ENCODE measurements at places on chromosomes 1 and 21.
A peak's percentile ranks its signal among the peaks of the same experiment; 100 is the strongest.

- no peak for DNase-seq
Observed at GRCh38 chr1:23111600-23112535, 56.8 kb downstream of the LUZP1 start.

- no peak for DNase-seq
Observed at GRCh38 chr1:41927118-41927517, 8.4 kb upstream of the HIVEP3 start.

- DNase-seq: no peak
Observed at GRCh38 chr1:36539526-36539925, 56.8 kb upstream of the CSF3R start.

DNA sequence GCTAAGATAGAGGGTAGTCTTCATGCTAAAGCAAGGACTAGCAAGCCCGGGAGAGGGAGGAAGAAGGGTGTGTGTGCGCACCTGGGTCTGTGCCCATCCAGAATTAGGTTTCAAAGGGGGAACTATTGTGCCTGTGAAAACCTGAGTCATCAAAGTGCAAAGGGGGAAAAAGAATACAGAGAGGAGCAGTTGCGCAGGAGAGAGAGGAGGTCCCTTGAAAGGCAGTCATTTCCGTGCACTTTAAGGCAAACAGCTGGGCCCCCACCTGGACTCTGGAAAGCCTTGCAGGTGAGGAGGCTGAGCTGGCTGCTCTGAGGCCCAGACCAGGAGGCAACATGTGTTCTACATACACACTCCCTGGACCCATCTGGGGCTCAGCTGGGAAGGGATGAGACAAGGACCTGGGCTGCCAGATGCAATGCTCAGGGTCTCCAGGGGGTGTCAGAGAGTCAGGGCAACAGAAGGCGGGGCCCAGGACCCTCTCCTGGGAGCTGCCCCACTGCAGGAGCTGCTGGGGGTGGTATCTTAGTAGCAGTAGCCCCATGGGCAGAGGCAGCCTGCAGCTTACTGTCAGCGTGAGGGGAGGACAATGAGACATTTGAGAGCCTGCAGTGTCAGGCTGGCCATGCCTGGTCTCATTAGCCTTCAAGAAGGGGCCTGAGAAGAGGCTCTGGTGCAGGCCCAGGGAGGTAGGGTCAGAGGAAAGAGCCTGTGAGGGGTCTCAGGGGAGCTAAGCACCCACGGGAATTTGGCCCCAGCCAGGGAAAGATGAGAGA is 14.3 kb downstream of the PROK1 start:
- DNase-seq: no peak

DNA sequence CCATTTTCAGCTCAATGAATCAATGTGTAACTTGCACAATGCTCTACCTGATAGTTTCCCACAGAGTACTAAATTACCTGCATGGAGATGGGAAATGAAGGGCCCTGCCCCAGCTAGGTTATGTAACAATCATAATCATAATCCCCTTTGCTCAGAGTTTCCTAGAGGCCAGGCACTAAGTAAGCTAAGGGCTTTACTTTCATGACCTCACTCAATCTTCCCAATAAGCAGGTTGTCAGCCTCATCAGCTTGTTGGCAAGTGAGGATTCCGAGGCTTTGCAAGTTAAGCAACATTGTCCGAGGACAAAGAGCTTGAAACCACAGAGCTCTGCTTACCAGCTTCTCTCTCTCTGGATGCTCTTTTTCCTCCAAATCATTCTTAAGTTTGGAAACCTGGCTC is 64.1 kb upstream of the NTPCR start:
- no peak for DNase-seq

DNA sequence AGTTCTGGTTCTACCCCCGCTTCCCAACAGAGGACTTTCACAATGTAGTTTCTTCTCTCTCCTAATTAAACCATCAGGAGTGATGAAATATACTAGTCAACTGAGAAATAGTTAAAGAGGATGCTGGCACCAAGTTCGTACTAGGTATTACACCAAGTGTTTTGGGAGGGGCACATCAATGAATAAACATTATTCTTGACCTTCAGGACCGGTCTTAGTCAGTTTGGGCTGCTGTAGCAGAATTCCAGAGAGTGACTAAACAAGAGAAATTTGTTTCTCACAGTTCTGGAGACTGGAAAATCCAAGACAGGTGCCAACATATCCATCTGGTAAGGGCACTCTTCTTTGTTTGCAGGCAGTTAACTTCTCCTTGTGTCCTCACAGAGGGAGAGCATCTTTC is 103.8 kb downstream of the SPATA17 start:
- DNase-seq: no peak

- no peak for DNase-seq
Observed at GRCh38 chr1:224456637-224456953, 22.0 kb upstream of the WDR26 start.

GRCh38 chr1:1966071-1966740 is 37.4 kb downstream of the CFAP74 start:
- DNase-seq: no peak

GRCh38 chr1:23930861-23931490 is 17.8 kb upstream of the CNR2 start:
- no peak for DNase-seq

- peak; percentile 15 for DNase-seq
Observed at GRCh38 chr1:25727635-25728286, 72.2 kb upstream of the SELENON start.

DNA sequence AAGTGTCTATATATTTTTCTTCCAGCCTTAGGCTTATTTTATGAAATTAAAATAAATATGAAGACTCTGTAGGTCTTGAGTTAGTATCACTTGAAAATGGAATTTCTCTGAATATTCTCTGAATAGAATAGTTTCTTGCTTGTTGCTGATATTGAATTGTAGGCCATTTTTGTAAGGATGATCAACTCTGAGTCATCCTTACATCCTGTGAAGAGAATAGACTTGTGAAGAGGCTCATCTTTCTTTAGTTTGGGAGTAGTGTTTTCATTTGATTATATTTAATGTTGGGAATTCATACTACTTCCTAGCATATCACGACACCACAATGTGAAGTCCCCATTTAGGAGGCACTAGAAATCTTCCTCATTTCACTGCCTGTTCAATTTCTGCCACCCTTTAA is 27.5 kb upstream of the CD1D start:
- no peak for DNase-seq

DNA sequence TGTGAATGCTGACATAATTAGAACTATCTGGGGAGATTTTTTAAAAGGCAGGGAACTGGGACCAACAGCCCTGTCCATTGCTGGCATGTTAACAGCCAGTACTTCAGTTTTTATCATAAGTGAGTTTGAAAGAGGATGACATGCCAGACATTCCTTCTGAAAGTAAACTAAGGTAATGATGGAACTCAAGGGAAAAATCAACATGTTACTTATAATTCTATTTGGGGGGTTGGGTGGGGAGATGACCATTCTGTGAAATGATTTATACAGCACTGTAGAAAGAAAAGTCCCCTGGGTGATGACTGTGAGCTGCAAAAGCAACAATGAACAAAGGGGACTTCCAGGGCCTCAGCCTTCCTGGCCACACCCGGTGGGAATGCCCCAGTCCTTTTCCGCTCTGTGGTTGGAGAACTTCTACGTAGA is 5.4 kb upstream of the LAMC2 start:
- no peak for DNase-seq

DNA sequence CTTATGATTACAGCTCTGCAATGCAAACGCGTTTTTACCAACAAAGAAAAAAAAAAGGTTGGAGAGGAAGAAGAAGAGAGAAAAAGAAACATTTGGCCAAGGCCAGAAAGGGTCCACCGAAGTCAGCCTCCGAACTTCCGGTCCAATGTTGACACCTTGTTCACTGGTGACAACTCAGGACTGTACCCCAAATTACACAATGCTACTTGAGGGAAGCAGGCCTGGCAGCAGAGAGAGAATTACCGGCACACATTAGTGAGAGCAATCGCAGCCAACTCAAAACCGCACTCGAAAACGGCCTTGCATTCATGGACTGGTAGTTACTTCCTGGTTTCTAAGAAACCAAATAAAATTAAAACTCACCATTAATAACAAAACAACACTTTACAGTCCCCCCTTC is 652.5 kb downstream of the KIF26B start:
- DNase-seq: peak; percentile 70

DNA sequence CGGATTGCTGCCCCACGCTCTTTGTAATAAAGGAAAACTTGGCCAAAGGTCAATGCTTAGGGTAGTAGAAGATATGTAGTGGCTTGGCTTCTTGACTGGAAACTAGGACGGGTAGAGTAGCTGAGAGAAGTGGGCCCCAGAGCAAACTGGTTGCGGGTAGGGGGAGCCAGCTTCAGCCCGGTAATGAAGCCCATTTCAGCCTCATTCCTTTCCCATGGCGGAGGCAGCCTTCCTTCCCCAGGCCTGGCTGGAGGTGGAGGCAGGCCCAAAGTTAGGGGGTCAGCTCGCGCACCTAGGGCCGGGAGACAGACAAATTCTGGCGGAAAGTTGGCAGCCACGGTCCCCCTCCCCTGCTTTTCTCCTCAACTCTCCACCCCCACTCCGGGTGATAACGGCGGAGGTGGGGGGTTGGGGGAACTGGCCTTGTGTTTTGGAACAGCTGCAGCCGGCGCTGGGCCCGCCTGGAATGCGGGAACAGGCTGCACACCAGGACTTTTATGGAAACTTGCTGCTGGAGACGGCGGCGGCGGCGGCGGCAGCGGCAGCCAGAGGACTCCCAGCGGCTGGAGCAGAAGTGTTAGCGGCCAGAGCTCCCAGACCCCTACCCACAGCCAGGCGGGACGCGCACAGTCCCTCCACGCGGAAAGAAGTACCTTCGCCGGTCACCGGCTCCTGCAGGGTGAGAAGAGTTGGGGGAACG is at the start of gene NEXN:
Gene NEXN, plus strand, starts transcription at position 544 of the 700 bp plus-strand sequence. CDS start 27,483 bp downstream, outside the sequence.
- peak; percentile 45 for DNase-seq

DNA sequence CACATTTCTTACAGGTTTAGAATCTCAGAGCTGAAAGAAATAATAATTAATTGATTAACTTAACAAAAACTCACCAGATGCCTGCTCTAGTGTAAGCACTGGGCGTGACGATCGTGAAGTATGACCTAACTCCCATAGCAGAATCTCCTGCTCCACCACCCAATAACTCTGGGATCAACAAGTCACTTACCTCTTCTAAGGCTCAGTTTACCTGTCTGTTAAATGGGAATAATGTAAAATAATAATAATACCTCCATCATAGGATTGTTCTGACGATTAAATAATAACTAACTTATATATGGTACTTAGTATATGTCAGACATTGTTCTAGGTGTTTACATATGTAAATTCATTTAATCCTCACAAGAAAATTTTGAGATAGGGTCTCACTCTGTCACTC is 24.6 kb downstream of the COA7 start:
- no peak for DNase-seq

GRCh38 chr1:174160109-174160473 is 771 bp downstream of the RABGAP1L start:
- DNase-seq: peak; percentile 50

DNA sequence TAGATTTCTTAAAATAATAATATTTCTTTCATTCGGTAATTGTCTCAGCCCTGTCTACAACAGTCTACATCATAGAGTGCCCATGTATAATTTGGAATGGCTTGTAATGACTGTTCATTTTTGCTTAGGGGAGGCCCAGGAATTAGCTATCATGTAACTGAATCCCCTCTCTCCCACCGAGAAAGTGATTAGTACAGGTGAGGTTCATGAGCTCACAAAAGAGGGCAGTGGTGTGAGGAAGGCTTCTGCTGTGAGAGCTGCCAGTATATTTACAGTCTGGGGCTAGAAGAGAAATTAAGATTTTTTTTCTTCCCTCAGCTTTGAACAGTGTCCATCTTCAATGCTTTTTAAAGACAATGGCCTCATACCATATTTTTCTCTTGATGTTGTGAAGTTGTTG is 340.7 kb downstream of the ADGRL2 start:
- no peak for DNase-seq

GRCh38 chr1:205449750-205450443 is 5.9 kb downstream of the BLACAT1 start:
- no peak for DNase-seq

GRCh38 chr1:155127105-155127966 is at the start of gene EFNA1:
Gene EFNA1 (plus strand): TSS chr1:155127876. CDS start chr1:155127978, 102 bp downstream.
- peak; percentile 70 for DNase-seq

GRCh38 chr1:62423580-62424242 is 13.1 kb upstream of the USP1 start:
- no peak for DNase-seq

- no peak for DNase-seq
Observed at GRCh38 chr1:41720861-41721410, 197.8 kb downstream of the HIVEP3 start.

- DNase-seq: no peak
Observed at GRCh38 chr1:166848193-166848592, 8.9 kb downstream of the POGK start.

- DNase-seq: peak; percentile 5
Observed at GRCh38 chr1:193338194-193338593, 151.8 kb upstream of the B3GALT2 start.

DNA sequence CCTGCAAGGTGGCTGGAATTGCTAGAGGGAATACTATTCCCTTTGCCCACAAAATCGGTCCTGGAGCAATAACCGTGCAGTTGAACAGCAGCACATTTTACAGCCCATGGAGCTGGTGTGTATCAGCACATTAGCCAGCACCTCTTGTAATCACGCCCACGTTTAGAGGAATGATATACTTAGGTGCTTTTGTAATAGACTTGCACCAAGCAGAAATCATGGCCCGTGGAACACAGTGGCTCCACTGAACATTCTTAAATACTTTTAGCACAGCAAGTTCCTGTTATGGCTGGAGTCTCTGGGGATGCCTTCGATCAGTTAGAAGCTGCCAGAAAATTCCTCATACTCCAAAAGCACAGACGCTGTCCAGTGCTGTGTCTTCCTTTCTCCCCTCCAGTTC is 218.1 kb upstream of the FAM78B start:
- no peak for DNase-seq

DNA sequence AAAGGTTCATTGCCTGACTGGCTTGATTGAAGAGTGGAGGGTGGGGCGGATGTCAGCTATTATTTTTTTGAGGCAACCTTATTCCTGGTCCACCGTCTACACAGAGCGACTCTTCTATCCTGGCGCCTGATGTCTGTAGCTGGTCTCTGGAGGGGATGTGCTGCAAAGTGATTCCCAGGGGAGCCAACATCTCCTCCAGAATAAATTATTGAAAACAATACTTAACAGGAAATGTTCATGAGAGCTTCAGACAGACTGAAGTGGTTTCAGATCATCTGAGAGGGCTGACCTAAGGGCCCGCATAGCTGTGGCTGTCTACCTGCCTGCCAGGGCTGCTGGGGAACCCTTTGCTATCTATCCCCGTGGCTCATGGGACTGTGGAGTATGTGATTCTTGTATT is 66.7 kb downstream of the TEX35 start:
- no peak for DNase-seq

DNA sequence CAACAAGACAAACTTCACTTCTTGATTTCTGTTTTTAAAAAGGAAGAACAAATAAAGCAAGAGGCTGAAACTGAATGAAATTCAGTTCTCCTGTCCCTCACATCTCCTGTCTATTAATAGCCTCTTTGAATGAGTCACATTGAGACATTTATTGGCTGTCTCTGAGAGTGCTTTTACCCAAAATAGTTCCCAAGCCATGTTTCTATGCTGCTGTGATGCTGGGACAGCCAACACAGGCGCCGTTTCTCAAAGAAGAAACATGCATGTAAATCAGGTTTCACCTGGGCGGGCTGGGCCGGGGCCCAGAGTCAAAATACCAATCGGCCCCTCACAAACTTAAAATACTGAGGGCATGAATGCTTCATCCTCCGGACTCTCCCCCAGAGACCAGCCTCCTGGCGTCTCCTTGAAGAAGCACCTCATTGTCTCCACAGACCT is 105.2 kb downstream of the EDEM3 start:
- DNase-seq: no peak

Data from hematopoietic multipotent progenitor cell treated with erythropoietin and hydrocortisone succinate and interleukin-3 and kit ligand, for 4 days (in vitro differentiated cells).